ENCODE measurements at places on chromosomes 6 and 20.

- no peak for DNase-seq
Observed at GRCh38 chr6:157238346-157238745, 85.0 kb downstream of the TMEM242 start.

GRCh38 chr6:131362070-131362469, 211.0 kb upstream of the ARG1 start:
- no peak for DNase-seq

- DNase-seq, result no peak
Observed at GRCh38 chr6:166691746-166692145, 64.7 kb upstream of the RPS6KA2 start.

- no peak for DNase-seq
Observed at GRCh38 chr20:23629017-23629541, 8.7 kb downstream of the CST3 start.

DNA sequence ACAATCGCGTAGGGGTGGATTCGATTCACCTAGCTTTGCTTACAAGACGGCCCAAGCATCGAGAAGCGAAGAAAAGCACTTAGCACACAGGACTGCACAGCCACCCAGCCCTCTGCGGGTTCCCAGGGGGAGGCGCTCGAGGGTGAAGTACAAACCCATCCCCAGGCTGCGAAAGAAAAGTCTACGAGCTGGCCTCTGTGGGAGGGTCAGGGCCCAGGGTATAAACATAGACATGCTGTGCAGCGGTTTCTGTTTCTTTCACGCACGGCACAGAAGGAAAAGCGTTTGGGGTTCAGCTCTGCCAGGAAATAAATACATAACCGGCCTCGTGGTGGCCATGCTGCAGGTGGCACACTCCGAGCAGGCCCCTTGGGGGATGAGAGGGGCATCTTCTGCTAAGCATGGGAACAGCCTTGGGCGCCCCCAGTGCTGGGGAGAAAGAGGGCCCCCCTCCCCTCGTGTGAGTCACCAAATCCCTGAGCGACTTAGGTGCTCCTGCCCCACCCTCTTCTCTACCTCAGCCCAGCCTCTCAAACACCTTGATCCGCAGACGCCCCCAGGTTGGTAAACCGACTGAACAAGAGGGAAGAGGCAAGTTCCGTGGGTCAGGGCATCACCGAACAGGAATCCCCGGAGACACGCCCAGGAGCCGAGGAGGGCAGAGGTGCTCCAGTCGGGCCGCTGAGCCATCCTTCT, 91.6 kb upstream of the RIPOR2 start:
- DNase-seq, result peak; percentile 19

DNA sequence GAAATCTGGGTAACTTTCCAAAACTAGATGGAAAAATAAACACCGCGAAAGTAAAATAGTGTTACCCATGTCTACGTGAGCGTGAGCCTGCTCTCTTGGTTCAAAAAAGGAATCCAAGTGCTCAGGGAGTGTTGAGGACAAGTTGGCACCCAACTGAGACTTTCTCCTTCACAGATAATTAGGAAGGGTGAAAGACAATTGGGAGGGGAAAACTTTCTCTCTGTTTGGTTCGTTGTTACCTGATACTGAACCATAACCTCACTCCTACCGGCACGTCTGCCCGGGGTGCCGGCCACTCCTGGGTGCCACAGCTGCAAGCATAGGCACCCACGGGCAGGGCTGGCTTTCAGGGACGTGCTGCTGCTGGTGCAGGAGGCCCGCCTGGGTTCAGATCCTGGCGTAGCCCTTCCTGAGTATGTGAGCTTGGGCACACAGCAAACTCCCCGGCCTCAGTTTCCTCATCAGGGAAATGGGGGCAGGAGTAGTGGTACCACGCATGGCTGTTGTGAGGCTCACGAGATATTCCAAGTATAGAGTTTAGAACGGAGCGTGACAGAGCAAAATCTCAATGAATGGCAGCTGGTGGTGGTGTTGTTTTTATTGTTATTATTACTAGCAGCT, 38.2 kb upstream of the PMEPA1 start:
- no peak for DNase-seq
